ENCODE measurements at places on chromosomes 5 and 9. TPM values are rescaled to one million over a fixed set of nuclear protein-coding genes. Genes with fewer than 3 reads are reported as not detected.

Gene TMOD1
- total RNA-seq = 1.2 TPM

Gene S1PR3
- total RNA-seq = 2.3 TPM

Gene SPZ1
- not detected for total RNA-seq

- no peak for DNase-seq
Observed at GRCh38 chr5:148639081-148639480, 15.2 kb downstream of the HTR4 start.

GRCh38 chr9:127313042-127313560 is 48.5 kb downstream of the GARNL3 start:
- DNase-seq = no peak

- DNase-seq = peak; percentile 7
Observed at GRCh38 chr9:111975709-111976108, 79.1 kb downstream of the UGCG start.

- DNase-seq = no peak
Observed at GRCh38 chr9:87336407-87336806, 161.3 kb upstream of the DAPK1 start.

Data from activated T-cell treated with anti-CD3 and anti-CD28 coated beads, Interleukin-2, amount 50 U/mL, for 4 hours (primary cell).